ENCODE measurements at places on chromosomes 3 and 15.

DNA sequence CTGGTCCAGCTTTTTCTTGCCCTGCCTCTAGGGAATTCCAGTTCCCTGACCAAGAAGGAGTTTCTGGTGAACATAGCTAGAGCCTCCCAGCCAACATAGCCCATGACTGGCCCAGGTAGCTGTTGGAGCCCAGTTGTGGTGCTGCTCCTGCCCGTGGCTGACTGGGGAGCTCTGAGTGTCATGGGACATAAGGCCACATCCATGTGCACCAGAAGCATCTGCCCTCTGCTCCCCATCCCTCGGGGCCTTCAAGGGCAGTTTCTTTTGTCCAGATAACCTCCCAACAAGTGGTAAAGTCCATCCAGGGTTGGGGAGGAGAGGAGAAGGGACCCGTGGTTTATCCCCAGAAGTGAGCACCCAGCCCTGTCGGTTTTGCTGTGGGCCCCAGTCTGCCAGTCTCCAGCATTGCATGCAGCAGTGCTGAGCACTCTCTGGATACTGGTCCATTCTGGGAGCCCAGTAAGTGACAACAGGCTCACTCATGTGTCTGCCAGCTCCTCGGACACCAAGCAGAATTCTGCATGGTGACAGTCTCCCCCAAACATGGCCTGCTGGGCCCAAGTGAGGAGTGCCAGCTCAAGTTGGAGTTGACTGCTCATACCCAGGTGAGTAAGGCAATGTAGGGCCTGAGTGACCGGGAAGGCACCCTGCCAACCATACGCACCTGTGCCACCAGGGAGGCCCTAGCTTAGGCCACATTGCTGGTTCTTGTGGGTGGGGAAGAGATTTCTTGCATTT, 28.8 kb downstream of the ACAA1 start:
- no peak for DNase-seq

GRCh38 chr3:7683426-7683825, 818.2 kb upstream of the LMCD1 start:
- DNase-seq, result no peak

DNA sequence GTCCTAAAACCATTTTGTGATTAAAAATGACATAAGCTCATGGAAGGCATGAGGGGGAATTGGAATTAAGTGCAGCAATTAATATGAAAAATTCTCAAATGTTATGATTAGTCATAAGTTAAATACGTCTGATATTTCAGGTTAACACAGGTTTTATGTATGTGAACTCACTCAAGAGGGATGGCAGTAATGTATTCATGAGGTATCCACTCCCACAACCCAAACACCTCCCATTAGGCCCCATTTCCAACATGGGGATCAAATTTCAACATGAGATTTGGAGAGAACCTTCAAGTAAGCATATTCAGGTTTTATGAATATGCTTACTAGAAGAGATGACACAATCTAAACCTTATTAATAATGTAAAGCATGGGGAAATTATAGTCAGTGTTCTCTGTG, 41.6 kb upstream of the IL20RB start:
- no peak for DNase-seq

- peak; percentile 94 for DNase-seq
Measured at GRCh38 chr3:58051196-58051595, 43.0 kb downstream of the FLNB start.

- DNase-seq, result no peak
Measured at GRCh38 chr3:31832551-31832950, 148.5 kb downstream of the OSBPL10 start.

DNA sequence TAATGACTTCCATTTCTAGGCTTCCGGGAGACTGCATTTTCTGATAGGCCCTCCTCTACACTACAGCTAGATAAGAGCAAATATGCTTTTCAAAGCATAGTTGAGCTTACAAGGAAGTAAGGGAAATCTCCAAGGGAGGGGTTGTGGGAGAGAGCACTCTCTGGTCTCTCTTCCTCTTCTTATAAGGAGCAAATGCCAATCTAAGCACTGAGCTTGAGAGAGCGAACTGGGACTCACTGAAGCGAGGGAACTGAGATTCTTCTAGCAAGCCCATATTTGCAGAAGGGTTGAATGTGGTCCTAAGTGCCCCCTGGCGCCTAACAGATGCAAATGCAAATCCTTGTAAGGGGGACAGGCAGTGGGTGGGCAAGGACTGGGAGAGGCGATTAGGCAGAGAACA, 164.8 kb downstream of the ERC2 start:
- peak; percentile 51 for DNase-seq

DNA sequence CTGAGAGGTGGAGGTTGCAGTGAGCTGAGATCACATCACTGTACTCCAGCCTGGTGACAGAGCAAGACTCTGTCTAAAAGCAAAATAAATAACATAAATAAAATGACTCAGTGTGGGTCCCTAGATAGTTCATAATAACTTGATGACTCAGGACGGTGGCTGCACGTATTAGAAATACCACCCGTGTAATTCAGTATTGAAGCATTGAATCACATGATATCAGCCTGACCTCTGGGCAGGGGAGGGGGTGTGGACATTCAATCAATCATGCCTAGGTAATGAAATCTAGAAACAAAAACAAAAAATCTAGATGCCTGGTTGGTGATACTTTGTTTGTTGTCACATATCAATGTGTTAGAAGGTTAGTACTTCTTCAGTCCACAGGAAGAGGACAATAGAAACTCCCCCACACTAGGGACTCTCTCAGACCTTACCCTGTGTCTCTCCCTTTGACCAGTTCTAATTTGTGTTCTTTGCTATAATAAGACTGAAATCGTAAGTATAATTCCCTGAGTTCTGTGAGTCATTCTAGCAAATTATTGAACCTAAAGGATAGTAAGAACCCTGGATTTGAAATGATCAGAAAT, 177.3 kb downstream of the GAP43 start:
- DNase-seq, result peak; percentile 49

DNA sequence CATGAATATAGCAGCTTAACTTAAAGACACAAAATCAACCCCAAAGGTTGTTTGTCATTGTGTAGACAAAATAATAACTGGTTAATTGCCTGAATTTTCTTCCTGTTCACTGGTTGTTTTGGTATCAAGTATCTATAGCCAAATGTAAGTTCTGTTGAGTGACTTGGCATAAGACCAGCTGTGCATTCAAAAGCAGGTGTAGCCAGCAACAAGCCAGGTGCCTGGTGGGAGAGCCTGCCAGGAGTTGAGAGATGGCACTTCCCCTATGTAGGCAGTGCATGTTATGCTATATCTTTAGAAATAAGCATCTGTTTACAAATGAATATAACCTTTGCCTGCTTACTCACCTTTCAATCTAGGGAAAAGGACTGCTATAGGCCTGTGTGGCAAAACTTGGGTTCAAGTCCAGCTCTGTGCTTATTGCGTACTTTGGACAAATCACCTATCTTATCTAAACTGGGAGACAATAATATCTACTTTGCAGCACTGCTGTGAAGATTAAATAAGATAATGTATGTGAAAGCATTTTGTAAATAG, 84.9 kb upstream of the TBL1XR1 start:
- no peak for DNase-seq

DNA sequence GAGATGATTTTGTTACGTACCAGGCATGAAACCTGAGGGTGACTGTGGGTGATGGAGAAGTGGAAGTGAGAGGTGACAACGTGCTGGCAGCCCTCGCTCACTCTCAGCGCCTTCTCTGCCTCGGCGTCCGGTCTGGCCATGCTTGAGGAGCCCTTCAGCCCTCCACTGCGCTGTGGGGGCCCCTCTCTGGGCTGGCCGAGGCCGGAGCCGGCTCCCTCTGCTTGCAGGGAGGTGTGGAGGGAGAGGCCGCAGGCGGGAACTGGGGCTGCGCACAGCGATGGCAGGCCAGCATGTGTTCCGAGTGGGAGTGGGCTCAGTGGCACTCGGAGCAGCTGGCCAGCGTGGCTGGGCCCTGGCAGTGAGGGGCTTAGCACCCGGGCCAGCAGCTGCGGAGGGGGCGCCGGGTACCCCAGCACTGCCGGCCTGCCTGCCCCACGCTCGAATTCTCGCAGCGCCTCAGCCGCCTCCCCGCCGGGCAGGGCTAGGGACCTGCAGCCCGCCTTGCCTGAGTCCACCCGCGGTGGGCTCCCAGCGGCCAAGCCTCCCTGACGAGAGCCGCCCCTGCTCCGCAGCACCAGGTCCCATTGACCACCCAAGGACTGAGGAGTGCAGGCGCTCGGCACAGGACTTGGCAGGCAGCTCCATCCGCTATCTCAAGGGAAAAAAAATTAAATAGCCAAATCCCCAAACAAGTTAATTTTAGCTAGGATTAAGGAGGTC, 29.7 kb upstream of the MYRIP start:
- DNase-seq, result no peak

- no peak for DNase-seq
Measured at GRCh38 chr3:197283045-197283444, 15.4 kb downstream of the DLG1 start.

GRCh38 chr15:74643665-74644204, 28.1 kb downstream of the CLK3 start:
- no peak for DNase-seq

GRCh38 chr15:70478251-70478990, 284.9 kb downstream of the UACA start:
- no peak for DNase-seq

DNA sequence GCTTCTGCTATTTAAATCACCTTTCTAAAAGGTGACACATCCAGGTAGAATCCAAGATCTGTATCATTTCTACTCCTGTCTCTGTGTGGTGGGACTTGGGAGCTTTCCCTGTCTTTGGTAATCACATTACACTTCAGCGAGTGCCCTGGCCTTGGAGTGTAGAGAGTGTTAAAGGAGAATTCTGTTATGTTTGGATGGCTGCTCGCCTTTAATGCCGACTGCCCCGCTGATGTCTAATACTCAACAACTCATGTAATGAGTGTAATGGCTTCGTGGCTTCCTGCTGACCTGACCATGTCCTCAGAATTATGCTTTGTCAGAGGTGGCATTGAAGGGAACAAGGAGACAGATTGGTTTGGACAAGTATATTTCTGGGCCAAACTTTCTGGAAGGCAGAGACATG, 66.3 kb upstream of the LRTM1 start:
- DNase-seq, result no peak

DNA sequence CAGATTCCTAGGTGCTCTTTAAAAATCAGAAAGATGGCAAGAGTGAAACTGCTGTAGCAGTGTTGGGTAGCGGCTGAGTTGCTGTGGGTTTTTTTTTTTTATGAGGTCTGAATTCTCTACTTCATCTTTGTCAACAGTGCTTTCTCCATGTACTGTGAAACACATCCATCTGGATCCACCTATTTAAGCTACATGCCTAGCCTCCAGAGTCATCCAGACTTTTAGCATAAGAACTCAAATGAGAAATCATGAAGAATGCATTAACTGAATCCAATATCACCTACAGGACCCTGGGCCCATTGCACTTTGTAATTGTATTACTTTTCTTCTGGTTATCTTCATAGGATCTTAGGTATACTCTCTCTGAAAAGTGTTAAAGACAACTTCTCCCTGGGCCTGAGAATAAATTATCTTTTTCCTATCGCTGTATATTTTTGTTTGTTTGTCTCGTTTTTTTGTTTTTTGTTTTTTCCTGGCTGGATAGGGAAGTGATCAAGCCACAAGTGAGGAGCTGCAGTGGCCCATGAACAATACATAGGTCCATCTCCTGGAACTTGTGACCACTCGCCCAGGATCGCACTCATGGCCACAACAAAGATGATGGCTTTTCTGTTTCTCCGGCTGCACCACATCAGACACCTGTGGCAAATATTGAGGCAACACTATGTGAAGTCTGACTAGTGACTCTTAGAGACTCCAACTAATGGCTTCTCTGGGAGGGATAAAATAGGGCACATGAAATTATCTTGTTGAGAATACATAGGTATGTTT, 609.9 kb upstream of the AGTR1 start:
- DNase-seq, result no peak

- DNase-seq, result no peak
Measured at GRCh38 chr3:54185740-54186139, 63.4 kb downstream of the CACNA2D3 start.

GRCh38 chr15:63380808-63381282, 801 bp downstream of the CA12 start:
- DNase-seq, result no peak

- DNase-seq, result peak; percentile 60
Measured at GRCh38 chr3:179072100-179072438, 460 bp upstream of the ZMAT3 start.

GRCh38 chr15:27601239-27601960, 497.7 kb downstream of the OCA2 start:
- DNase-seq, result no peak

- no peak for DNase-seq
Measured at GRCh38 chr15:34861214-34861613, 65.9 kb upstream of the ACTC1 start.

DNA sequence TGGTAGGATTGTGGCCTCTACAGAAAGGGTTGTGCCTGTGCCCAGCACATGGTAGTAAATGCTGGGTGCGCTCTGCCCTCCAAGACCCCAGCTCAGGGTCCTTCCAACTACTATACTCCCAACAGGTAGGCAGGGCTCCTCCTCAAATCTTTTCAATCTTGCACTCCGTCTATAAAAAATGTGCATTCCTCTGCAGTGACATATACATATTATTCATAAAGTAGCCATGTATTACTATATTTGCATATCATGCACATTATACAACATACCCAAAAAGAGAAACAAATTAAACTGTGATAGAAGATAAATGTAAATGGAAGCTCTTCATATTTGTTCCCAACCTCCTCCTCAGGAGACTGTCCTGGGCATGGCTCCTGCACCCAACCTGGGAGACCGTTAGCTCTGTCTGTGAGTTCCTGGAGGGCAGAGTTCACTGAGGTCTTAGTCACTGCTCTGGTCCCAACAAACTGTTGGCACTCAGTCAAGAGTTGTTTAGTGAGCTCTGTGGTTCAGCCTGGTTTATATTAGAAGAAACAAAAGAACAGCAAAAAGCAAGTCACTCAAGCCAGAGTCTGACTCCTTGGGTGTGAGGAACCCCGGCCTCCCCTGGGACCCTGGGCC, 47.7 kb upstream of the GRIP2 start:
- peak; percentile 72 for DNase-seq

- peak; percentile 98 for DNase-seq
Measured at GRCh38 chr3:112640930-112641801, at the start of gene CCDC80. Gene CCDC80 (minus strand): TSS chr3:112641143. CDS start chr3:112639905, 1,238 bp downstream.

DNA sequence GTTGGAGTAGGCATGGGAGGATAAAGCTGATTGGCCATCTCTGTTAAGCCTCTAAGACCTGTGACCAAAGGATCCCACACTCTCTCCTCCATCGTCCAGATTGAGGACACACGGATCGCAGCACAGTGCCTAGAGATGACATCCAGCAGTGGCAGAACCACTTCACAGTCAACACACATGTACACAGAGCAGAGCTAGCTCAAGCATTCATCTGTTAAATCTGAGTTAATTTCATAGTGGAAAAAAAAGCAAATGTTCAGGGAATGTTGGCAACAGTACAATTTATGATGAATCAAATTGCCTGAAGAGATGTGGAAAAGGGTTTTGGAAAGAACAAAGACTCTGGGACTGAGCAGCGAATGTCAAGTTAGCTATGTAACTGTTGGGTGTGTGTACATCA, 108.1 kb upstream of the PLAAT1 start:
- DNase-seq, result no peak

GRCh38 chr3:87541723-87542122, 265.3 kb upstream of the POU1F1 start:
- DNase-seq, result no peak

GRCh38 chr15:53693729-53694475, 65.6 kb downstream of the WDR72 start:
- no peak for DNase-seq

- peak; percentile 31 for DNase-seq
Measured at GRCh38 chr15:72487070-72487797, 13.1 kb downstream of the ARIH1 start.

GRCh38 chr3:46089237-46090011, 62.1 kb upstream of the XCR1 start:
- peak; percentile 94 for DNase-seq

Data from amniotic epithelial cell (primary cell).